Activated CD8-positive, alpha-beta T cell treated with anti-CD3 and anti-CD28 coated beads, Interleukin-2, amount 10 ng/mL, durations not matched to agents 7 days and 5 days (primary cell): ENCODE measurements at places on chromosomes 11 and 22. TPM values are rescaled to one million over a fixed set of nuclear protein-coding genes. Genes with fewer than 3 reads are reported as not detected.

DNA sequence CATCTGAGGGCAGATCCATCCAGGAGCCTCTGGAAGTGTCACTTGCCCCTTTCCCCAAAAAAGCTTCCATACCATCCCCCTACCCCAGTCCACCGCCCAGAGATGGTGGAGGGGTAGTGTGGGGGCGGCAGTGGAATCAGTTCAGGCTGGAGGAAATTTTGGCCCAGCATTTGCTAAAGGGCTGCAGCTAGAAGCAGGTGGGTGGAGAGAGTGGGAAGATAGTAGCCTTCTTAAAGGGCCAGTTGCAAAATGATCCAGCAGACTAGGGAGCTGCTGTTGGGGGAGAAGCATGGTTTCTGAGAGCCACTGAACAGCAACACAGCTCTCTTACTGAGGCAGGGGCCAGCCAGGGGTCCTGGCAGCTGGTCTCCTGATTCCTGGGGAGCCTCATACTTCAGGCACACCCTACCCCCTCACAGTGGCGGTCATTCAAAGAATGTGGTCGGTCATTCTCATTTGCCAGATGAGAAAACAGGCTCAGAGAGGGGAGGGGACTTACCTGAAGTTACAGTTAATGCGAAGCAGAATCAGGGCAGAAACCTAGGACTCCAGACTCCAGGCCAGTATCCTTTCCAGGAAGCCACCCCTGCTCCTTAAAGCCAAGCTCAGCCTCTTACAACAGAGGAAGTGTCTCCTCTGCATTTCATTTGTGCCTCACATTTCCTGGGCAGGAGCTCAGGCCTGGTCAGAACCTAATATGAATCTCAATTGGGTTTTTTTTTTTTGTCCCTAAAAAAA lies 5.4 kb downstream of the SEC14L2 start:
- no peak overlapping the region for H3K27ac ChIP-seq
- DNase-seq: no peak
- no peak overlapping the region for H3K4me3 ChIP-seq
- H3K4me1 ChIP-seq: peaks cover 21% of the 10 kb centered on the region
- peaks cover 16% of the 10 kb centered on the region for H3K36me3 ChIP-seq

GRCh38 chr11:15057329-15057728 lies 16.1 kb upstream of the CALCB start:
- H3K4me3 ChIP-seq: no peak overlapping the region
- DNase-seq: no peak
- peaks cover 4% of the 10 kb centered on the region for H3K27me3 ChIP-seq
- H3K36me3 ChIP-seq: no peaks in the 10 kb centered on the region
- H3K4me1 ChIP-seq: no peaks in the 10 kb centered on the region

GRCh38 chr11:47327025-47327424 lies 25.5 kb downstream of the MYBPC3 start:
- DNase-seq: no peak
- H3K4me1 ChIP-seq: no peaks in the 10 kb centered on the region
- H3K36me3 ChIP-seq: peaks cover 41% of the 10 kb centered on the region
- H3K4me3 ChIP-seq: no peak overlapping the region
- H3K27me3 ChIP-seq: no peaks in the 10 kb centered on the region

GRCh38 chr22:43782448-43782847 lies 29.7 kb downstream of the EFCAB6 start:
- H3K27ac ChIP-seq: no peak overlapping the region
- peaks cover 4% of the 10 kb centered on the region for H3K27me3 ChIP-seq
- no peaks in the 10 kb centered on the region for H3K4me1 ChIP-seq
- H3K36me3 ChIP-seq: no peaks in the 10 kb centered on the region

- no peak for DNase-seq
- H3K27ac ChIP-seq: no peak overlapping the region
- no peaks in the 10 kb centered on the region for H3K36me3 ChIP-seq
- no peaks in the 10 kb centered on the region for H3K27me3 ChIP-seq
- no peak overlapping the region for H3K4me3 ChIP-seq
- no peaks in the 10 kb centered on the region for H3K4me1 ChIP-seq
Measured at GRCh38 chr11:71145988-71146824, 106.2 kb downstream of the SHANK2 start.

DNA sequence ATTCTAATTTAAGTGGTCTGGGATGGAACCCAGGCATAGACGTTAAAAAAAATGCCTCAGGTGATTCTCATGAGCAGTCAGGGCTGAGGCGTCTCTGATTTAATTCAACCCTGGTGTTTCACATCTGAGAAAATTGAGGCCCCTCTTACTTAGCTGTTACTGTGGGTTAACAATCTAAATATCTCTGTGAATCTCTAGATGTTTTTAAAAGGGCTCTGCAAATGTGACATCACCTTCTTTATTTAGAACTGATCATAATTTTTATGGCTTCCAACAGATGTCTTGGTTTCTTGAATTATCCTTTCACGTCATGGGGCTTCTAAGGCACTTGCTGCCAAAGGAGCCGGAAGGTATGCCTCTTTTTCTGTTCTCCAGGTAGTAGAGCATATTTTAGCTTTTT lies 76.1 kb upstream of the LIN7C start:
- no peaks in the 10 kb centered on the region for H3K27me3 ChIP-seq
- H3K4me1 ChIP-seq: no peaks in the 10 kb centered on the region
- no peak overlapping the region for H3K4me3 ChIP-seq
- H3K36me3 ChIP-seq: no peaks in the 10 kb centered on the region

- no peaks in the 10 kb centered on the region for H3K27me3 ChIP-seq
- no peaks in the 10 kb centered on the region for H3K4me1 ChIP-seq
- no peaks in the 10 kb centered on the region for H3K36me3 ChIP-seq
- no peak overlapping the region for H3K27ac ChIP-seq
- no peak for DNase-seq
Measured at GRCh38 chr22:26972286-26972685, 314.9 kb downstream of the MIAT start.

GRCh38 chr11:64765851-64766665 lies 6.3 kb upstream of the PYGM start:
- H3K27me3 ChIP-seq: no peaks in the 10 kb centered on the region
- peaks cover 88% of the 10 kb centered on the region for H3K36me3 ChIP-seq
- no peak overlapping the region for H3K4me3 ChIP-seq

DNA sequence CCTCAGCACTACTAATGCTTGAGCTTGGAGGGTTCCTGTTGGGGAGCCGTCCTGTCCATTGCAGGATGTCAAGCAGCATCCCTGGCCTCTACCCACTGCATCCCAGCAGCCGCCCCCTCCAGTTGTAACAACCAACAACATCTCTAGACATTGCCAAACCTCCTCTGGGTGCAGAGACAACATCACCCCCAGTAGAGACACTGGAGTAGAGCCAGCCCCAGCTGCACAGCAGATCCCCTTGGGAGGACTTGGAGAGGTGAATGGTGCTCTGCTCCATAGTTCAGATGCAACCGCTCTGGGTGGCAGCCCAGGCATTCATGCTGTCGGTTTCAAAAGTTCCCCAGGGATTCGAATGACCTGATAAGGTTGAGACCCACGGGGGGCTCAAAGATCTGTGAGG lies 259.0 kb downstream of the MN1 start:
- no peak overlapping the region for H3K4me3 ChIP-seq
- H3K27ac ChIP-seq: no peak overlapping the region
- no peaks in the 10 kb centered on the region for H3K4me1 ChIP-seq
- H3K36me3 ChIP-seq: no peaks in the 10 kb centered on the region
- no peak for DNase-seq

DNA sequence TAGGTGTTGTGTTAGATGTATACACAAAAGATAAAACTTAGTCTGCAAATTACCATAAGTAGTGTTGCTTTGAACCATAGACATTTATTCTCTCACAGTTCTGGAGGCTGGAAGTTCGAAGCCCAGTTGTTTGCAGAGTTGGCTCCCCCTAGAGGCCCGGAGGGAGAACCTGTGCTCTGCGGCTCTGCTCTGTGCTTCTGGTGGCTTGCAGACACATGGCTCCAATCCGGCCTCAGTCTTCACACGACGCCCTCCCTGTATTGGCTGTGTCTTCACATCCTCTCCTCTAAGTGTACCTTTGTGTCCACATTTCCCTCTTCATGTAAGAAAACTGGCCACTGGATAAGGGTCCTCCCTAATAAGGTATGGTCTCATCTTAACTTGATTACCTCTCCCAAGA lies 128.4 kb downstream of the OPCML start:
- DNase-seq: no peak
- no peak overlapping the region for H3K27ac ChIP-seq
- H3K4me3 ChIP-seq: no peak overlapping the region

DNA sequence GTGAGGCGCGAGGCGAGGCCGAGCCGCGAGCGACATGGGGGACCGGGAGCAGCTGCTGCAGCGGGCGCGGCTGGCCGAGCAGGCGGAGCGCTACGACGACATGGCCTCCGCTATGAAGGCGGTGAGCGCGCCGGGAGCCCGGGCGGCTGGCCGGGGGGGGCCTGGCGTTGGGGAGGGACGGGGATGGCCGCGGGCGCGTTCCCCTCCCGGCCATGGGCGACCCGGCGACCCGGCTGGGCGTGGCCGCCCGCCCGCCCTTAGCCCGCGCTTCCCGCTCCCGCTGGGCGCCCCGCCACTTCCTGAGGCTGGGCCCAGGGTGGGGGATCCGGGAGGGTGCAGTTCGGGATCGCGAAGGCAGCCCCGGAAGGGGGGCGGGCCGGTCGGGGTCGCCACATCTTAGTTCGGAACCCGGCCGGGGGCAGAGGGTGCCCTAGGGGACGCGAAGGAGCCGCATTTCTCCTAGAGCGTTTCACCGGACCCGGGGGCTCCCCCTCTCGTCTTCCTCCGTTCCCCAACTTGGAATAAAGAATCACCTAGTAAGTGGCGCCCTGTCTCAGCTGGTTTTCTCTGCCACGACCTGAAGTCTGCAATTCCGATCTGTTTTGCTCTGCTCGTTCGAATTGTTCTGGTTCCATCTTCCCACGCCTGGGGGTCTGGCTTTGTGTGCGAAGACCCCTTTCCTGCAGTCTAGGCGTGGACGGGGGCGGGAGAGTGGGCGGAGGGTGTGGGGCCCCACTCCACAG lies 536 bp downstream of the YWHAH start:
- H3K27ac ChIP-seq: peak overlapping the region; percentile 49
- H3K27me3 ChIP-seq: no peaks in the 10 kb centered on the region
- H3K4me3 ChIP-seq: peak overlapping the region; percentile 52
- peak; percentile 37 for DNase-seq
- peaks cover 39% of the 10 kb centered on the region for H3K4me1 ChIP-seq

DNA sequence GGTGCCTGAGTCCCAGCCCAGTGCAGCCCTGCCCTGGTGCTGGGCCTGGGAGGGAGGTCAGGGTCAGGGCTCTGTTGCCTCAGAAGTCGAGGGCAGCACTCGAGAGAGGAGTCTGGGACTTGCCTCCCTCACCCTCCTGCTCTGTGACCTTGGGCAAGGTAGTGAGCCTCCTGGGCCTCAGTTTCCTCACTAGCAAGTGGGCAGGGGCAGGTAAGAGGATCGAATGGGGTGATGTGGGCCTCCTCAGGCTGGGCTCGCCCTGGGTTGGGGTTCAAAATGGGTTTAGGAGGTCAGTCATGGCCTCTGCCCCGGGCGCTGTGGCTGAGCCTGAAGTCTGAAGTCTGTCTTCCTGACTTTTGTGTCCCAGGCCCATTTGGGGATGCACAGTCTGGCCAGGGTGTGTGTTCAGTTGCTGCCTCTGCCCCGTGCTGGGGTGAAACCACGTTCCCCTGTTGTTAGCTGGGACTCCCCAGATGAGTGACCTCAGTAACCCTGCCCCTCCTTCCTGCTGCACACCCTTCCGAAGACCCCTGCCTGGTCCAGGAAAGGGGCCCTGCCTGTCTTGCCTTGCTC lies 40.9 kb upstream of the CELSR1 start:
- H3K36me3 ChIP-seq: peaks cover 2% of the 10 kb centered on the region
- no peak overlapping the region for H3K27ac ChIP-seq
- peaks cover 58% of the 10 kb centered on the region for H3K4me1 ChIP-seq
- peak overlapping the region; percentile 89 for H3K4me3 ChIP-seq

GRCh38 chr11:26571861-26572654 lies at the start of gene MUC15:
Gene MUC15, minus strand, starts transcription at chr11:26572263. Its CDS starts 5,169 bp downstream, at chr11:26567094.
- no peak within 1 kb of the TSS for H3K27ac ChIP-seq
- DNase-seq: no peak
- H3K27me3 ChIP-seq: no peaks in the 10 kb centered on the region
- no peaks in the 10 kb centered on the region for H3K36me3 ChIP-seq
- H3K4me1 ChIP-seq: no peaks in the 10 kb centered on the region

GRCh38 chr22:48953103-48953720 lies 874.5 kb downstream of the BRD1 start:
- no peak overlapping the region for H3K4me3 ChIP-seq
- no peaks in the 10 kb centered on the region for H3K27me3 ChIP-seq
- DNase-seq: no peak
- H3K36me3 ChIP-seq: no peaks in the 10 kb centered on the region
- H3K4me1 ChIP-seq: no peaks in the 10 kb centered on the region

DNA sequence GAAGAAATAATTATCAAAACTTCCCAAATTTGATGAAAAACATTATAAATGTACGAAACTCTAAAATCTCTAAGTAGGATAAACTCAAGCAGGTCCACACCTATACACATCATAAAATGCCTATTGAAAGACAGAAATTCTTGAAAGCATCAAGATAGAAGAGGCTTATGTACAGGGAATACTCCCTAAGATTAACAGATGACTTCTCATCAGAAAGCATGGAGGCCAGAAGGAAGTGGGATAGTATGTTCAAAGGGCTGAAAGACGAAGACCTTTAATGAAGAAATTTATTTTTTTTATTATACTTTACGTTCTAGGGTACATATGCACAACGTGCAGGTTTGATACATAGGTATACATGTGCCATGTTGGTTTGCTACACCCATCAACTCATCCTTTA lies 45.3 kb upstream of the KCNA4 start:
- DNase-seq: no peak
- H3K4me3 ChIP-seq: no peak overlapping the region

DNA sequence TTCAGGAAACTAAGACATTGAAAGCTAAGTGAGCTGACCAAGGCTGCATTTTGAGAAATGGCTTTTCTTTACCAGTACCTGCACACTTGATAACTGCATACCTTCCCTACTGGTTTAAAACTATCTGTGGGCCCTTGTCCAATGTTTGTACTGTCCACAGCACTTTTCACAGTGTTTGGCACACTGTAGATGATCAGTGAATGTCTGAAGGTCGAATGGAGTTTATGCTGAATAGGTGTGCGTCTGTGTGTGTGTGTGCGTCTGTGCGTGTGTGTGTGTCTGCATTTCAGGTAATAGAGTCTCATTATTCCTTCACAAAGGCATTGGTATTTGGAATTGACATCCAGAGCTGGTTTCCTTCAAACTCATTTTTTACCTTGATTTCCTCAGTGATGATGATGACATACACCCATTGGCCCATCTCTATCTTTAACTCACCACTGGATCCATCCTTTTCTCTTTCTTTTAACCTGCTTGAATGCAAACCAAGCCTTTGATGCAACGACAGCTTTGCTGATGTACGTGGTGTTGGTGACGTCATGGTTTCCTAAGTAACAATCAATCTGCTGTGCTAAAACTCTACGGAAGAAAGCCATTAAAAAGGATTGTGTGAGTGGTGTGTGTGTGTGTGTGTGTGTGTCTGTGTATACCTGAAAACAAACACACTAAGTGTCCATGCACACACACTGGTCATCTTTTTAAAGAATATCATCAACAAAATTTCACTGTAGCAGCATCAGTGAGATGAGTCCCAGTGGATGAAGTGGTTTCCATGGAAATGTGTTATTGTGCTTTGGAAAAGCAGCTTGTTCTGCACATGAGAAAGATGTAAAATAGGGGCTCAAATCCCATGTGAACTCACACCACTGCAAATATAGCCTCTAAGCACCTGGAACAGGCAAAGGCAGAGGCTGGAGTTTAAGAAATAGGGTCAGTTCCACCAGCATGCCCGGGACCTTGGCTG lies 490.2 kb upstream of the B3GAT1 start:
- peaks cover 13% of the 10 kb centered on the region for H3K27me3 ChIP-seq
- no peaks in the 10 kb centered on the region for H3K36me3 ChIP-seq
- no peak overlapping the region for H3K4me3 ChIP-seq
- no peak for DNase-seq
- H3K27ac ChIP-seq: no peak overlapping the region

MYEOV gene
- total RNA-seq: not detected

XKR3 gene
- total RNA-seq: not detected

SLC22A24 gene
- total RNA-seq: not detected

APOBEC3A gene
- not detected for total RNA-seq

ANO1 gene
- total RNA-seq: not detected

MS4A4A gene
- not detected for total RNA-seq

C11orf52 gene
- not detected for total RNA-seq
